Activated CD8-positive, alpha-beta T cell treated with anti-CD3 and anti-CD28 coated beads for 36 hours (primary cell): ENCODE measurements at places on chromosomes 4 and X. TPM values are rescaled to one million over a fixed set of nuclear protein-coding genes. Genes with fewer than 3 reads are reported as not detected.

The BRS3 gene
- total RNA-seq, result not detected

The TMSB15C gene
- 2.0 TPM for total RNA-seq

The PABPC4L gene
- not detected for total RNA-seq

The NWD2 gene
- not detected for total RNA-seq

The CNGA1 gene
- not detected for total RNA-seq

The TRIM2 gene
- 0.63 TPM for total RNA-seq

The RS1 gene
- total RNA-seq, result not detected

The ARHGAP24 gene
- total RNA-seq, result 0.22 TPM

DNA sequence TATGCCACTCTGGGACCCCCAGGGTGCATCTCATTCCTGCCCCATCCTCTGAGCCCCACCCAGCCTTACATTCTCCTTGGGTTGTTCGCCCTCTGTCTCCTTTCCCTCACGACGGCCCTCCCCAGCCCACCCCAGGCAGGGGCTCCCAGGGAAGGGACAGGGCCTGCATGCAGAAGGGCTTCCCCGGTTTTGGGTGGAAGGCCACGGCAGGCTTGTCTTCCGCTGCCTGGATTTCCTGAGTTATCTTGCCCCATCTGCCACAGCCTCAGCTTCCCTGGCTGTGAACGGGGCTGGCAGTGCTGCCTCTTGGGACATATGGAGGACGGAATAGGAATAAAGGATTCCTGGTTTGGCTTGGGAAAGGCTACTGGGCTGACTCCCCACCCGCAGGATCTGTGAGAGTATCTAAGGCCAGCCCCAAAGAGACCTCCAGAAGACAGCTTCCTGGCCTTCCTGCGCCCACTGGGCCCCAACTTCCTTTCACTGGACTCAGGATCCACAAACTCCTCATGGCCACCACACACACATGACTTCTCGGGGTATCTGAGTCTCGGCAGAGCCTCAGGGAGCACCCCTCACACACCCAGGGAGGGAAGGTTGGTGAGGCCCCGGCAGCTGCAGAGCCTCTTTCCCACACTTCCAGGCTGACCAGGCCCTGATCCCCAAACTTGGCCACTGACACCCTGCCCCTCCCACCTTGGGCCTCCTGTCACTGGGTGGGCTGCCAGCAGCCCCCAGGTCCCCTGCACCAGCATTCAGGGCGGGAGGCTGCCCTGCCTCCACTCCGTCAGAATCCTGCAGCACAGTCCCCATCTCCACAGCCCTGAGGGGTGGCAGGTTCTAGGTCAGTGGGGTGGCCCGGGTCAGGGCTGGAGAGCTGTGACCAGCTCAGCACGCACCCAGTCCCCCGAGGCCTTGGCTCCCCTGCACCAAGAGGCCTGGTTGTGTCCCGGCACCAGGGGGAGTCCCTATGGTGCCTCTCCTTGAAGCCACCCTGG lies 3.5 kb upstream of the MXD4 start:
- no peaks in the 10 kb centered on the region for H3K27me3 ChIP-seq
- H3K4me3 ChIP-seq, result no peak overlapping the region
- no peak for DNase-seq
- no peak overlapping the region for H3K27ac ChIP-seq
- H3K4me1 ChIP-seq, result no peaks in the 10 kb centered on the region

GRCh38 chrX:71618303-71618721 lies at the start of gene CXCR3:
Gene CXCR3, minus strand, starts transcription at chrX:71618511. Its CDS starts 62 bp downstream, at chrX:71618449.
- H3K27ac ChIP-seq, result peak within 1 kb of the TSS; percentile 89
- no peaks in the 10 kb centered on the region for H3K27me3 ChIP-seq
- DNase-seq, result peak; percentile 91

GRCh38 chr4:123599061-123599919 lies 202.7 kb downstream of the SPRY1 start:
- H3K27me3 ChIP-seq, result no peaks in the 10 kb centered on the region
- no peak overlapping the region for H3K4me3 ChIP-seq
- peaks cover 54% of the 10 kb centered on the region for H3K4me1 ChIP-seq
- no peak for DNase-seq
- H3K27ac ChIP-seq, result peak overlapping the region; percentile 87

DNA sequence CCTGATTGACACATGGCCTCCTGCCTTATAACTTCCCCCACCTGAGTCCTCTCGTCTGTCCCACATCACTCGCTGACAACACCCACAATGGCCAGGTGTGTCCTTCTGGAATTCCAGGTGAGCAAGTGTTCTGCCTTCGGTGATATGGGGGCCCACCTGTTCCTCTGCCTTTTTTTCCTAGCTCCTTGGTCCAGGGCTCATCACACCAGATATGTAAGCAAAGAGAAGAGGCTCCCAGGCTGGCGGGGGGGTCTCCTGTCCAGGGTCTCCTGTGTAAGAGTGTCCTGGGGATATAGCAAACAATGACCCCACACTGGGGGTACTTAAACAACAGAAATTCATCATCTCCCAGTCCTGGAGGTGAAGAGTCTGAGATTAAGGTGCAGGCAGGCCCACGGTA lies 25.2 kb downstream of the P2RY8 start:
- peaks cover 22% of the 10 kb centered on the region for H3K4me1 ChIP-seq
- no peak overlapping the region for H3K27ac ChIP-seq
- DNase-seq, result no peak

DNA sequence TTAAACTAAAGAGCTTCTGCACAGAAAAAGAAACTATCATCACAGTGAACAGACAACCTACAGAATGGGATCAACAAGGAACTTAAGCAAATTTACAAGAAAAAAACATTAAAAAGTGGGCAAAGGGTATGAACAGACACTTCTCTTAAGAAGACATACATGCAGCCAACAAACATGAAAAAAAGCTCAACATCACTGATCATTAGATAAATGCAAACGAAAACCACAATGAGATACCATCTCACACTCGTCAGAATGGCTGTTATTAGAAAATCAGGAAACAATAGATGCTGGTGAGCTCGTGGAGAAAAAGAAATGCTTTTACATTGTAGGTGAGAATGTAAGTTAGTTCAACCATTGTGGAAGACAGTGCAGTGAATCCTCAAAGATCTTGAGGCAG lies 27.8 kb downstream of the PAPSS1 start:
- H3K27ac ChIP-seq, result no peak overlapping the region
- no peaks in the 10 kb centered on the region for H3K27me3 ChIP-seq
- H3K36me3 ChIP-seq, result peaks cover 27% of the 10 kb centered on the region
- no peak for DNase-seq

DNA sequence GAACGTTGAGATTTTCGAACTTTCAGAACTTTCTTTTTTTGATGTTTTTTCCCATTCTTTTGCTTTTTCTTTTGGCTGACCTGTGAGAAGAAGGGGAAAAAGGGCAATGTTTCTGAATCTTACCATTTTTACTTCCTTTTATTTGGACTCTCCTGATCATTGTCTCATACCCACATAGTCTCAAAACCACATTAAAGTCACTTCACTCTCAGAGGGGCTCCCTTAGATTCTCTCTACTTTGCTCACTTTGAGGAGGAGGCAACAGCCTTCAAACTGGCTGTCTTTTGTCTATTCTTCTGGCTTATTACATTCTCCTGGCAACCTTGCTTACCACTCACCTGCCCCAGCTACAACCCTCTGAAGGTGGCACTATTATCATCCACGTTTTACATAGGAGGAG lies 3.7 kb downstream of the CXCL9 start:
- no peak overlapping the region for H3K4me3 ChIP-seq
- peaks cover 4% of the 10 kb centered on the region for H3K4me1 ChIP-seq
- no peak overlapping the region for H3K27ac ChIP-seq
- no peaks in the 10 kb centered on the region for H3K36me3 ChIP-seq
- no peak for DNase-seq
- H3K27me3 ChIP-seq, result peaks cover 10% of the 10 kb centered on the region

GRCh38 chr4:48368389-48368788 lies 27.1 kb downstream of the SLAIN2 start:
- H3K27ac ChIP-seq, result no peak overlapping the region
- no peaks in the 10 kb centered on the region for H3K27me3 ChIP-seq
- H3K36me3 ChIP-seq, result no peaks in the 10 kb centered on the region
- H3K4me1 ChIP-seq, result peaks cover 35% of the 10 kb centered on the region
- H3K4me3 ChIP-seq, result no peak overlapping the region

DNA sequence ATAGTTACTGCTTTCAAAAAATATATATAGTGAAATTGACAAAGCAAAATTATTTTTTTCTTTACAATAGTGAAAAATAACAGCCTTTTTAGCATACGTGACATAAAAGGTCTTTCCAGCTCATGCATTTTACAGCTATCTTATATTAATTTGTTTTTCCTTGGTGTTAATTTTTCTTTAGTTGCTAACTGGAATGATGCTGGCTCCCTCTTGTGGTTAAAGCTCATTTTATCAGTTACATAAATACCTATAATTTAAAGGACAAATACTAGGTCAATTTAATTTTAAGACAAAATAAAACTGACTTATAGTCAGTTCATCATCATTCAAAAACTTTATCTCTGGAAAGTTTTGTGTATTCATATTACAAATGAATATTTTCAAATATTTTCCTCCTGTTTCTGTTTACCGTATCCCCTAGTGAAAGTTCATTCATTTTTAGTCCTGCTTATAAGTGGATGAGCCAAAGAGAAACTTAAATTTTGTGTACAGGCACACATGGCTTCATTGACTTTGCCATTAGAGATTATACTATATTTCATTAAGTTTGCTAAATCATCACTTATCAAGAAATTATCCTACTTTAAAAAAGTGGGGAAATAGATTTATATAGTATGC lies 9.9 kb upstream of the ANAPC4 start:
- H3K27ac ChIP-seq, result no peak overlapping the region
- H3K4me1 ChIP-seq, result no peaks in the 10 kb centered on the region
- H3K4me3 ChIP-seq, result no peak overlapping the region
- H3K36me3 ChIP-seq, result peaks cover 3% of the 10 kb centered on the region
- H3K27me3 ChIP-seq, result no peaks in the 10 kb centered on the region
- DNase-seq, result no peak

DNA sequence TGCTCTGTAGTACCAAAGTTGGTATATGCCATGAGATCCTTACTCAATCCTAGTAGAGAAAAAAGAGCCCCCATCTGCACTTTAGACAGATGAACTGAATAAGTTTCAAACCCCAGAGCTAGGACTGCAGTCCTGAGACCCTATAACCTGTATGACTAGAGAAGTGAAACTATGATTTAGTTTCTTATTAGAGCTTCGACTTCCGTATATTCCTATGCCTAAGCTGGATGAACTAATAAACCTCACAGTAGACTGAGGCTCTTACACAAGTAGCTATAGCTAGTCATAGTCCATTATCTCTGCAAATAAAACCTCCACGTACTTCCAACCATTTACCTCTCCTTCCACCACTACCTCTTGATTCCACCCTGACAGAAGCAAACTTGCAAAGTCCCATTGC lies 6.3 kb upstream of the OTUD4 start:
- H3K4me3 ChIP-seq, result no peak overlapping the region
- H3K4me1 ChIP-seq, result peaks cover 4% of the 10 kb centered on the region
- H3K27me3 ChIP-seq, result peaks cover 2% of the 10 kb centered on the region
- no peaks in the 10 kb centered on the region for H3K36me3 ChIP-seq
- no peak for DNase-seq
- no peak overlapping the region for H3K27ac ChIP-seq

- peaks cover 1% of the 10 kb centered on the region for H3K27me3 ChIP-seq
- DNase-seq, result no peak
- H3K4me3 ChIP-seq, result no peak overlapping the region
- no peaks in the 10 kb centered on the region for H3K36me3 ChIP-seq
- H3K27ac ChIP-seq, result no peak overlapping the region
These were observed 318.0 kb upstream of the TAPT1 start for GRCh38 chr4:16544251-16544721.

- no peak for DNase-seq
- H3K4me1 ChIP-seq, result no peaks in the 10 kb centered on the region
- H3K4me3 ChIP-seq, result no peak overlapping the region
- no peaks in the 10 kb centered on the region for H3K27me3 ChIP-seq
- peaks cover 5% of the 10 kb centered on the region for H3K36me3 ChIP-seq
These were observed 11.6 kb upstream of the ERAS start for GRCh38 chrX:48814722-48815121.

DNA sequence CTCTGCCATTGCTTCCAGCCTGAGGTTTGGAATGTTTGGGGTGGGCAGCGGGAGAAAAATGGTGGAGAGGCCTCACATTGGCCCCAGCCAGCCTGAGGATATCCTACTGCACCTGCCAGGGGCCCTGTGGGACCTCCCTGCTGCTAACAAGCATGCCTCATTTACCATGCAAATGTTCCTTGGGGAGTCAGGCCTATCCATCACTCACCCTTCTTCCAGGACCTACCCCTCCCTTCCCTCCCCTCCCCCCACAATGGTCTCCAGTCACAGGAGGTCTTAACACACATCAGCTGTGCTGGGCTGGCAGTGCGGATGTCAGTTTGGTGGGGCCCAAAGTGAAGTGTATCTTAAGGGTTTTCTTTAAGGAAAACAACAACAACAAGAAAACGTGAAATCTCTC lies 139.2 kb downstream of the SHOX start:
- H3K36me3 ChIP-seq, result no peaks in the 10 kb centered on the region
- peaks cover 7% of the 10 kb centered on the region for H3K27me3 ChIP-seq
- H3K27ac ChIP-seq, result no peak overlapping the region
- no peak for DNase-seq
- H3K4me1 ChIP-seq, result no peaks in the 10 kb centered on the region
- H3K4me3 ChIP-seq, result no peak overlapping the region

DNA sequence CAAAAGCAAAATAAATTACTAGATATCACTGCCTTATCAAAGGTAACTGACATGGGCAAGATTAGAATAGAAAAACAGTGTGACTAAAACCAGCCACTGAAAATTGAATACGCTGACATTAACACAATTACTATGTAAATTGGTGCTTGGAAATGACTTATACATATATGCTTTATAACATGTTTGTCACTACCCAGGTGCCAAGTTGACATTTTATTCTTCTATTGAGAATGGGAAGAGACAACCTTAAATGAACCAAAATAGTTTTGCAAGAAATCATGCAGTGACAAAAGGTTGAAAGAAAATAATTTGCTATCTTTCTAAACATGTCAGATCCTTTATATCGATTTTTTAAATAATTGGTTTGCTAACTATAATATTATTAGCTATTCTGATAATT lies 510.1 kb downstream of the GALNTL6 start:
- no peaks in the 10 kb centered on the region for H3K4me1 ChIP-seq
- H3K4me3 ChIP-seq, result no peak overlapping the region
- no peak for DNase-seq
- H3K27me3 ChIP-seq, result no peaks in the 10 kb centered on the region

- peaks cover 15% of the 10 kb centered on the region for H3K27me3 ChIP-seq
- H3K4me3 ChIP-seq, result no peak overlapping the region
- no peak for DNase-seq
- no peaks in the 10 kb centered on the region for H3K36me3 ChIP-seq
These were observed 47.7 kb downstream of the FGFRL1 start for GRCh38 chr4:1058997-1059665.

GRCh38 chr4:81635739-81636138 lies 164.0 kb upstream of the RASGEF1B start:
- H3K4me3 ChIP-seq, result no peak overlapping the region
- no peaks in the 10 kb centered on the region for H3K36me3 ChIP-seq
- H3K27ac ChIP-seq, result no peak overlapping the region
- DNase-seq, result no peak
- no peaks in the 10 kb centered on the region for H3K27me3 ChIP-seq

- no peak for DNase-seq
- H3K27ac ChIP-seq, result no peak overlapping the region
- no peak overlapping the region for H3K4me3 ChIP-seq
These were observed 212.9 kb downstream of the BMPR1B start for GRCh38 chr4:94970650-94971049.

GRCh38 chrX:45300638-45301037 lies 100.0 kb upstream of the DIPK2B start:
- no peak overlapping the region for H3K27ac ChIP-seq
- no peak overlapping the region for H3K4me3 ChIP-seq
- DNase-seq, result no peak
- no peaks in the 10 kb centered on the region for H3K36me3 ChIP-seq
- H3K4me1 ChIP-seq, result no peaks in the 10 kb centered on the region

- no peak for DNase-seq
- H3K4me1 ChIP-seq, result peaks cover 57% of the 10 kb centered on the region
- H3K36me3 ChIP-seq, result peaks cover 8% of the 10 kb centered on the region
- peak within 1 kb of the TSS; percentile 91 for H3K4me3 ChIP-seq
- peak within 1 kb of the TSS; percentile 98 for H3K27ac ChIP-seq
These were observed at the start of gene RAB33B for GRCh38 chr4:139454111-139455045. Gene RAB33B, plus strand, starts transcription at chr4:139454121. Its CDS starts 75 bp downstream, at chr4:139454196.
